ENCODE measurements at places on chromosomes 16 and 17.

GRCh38 chr17:57986841-57987580, 1.0 kb downstream of the VEZF1 start:
- DNase-seq, result no peak

GRCh38 chr17:75508931-75509361, 6.4 kb downstream of the CASKIN2 start:
- no peak for DNase-seq

DNA sequence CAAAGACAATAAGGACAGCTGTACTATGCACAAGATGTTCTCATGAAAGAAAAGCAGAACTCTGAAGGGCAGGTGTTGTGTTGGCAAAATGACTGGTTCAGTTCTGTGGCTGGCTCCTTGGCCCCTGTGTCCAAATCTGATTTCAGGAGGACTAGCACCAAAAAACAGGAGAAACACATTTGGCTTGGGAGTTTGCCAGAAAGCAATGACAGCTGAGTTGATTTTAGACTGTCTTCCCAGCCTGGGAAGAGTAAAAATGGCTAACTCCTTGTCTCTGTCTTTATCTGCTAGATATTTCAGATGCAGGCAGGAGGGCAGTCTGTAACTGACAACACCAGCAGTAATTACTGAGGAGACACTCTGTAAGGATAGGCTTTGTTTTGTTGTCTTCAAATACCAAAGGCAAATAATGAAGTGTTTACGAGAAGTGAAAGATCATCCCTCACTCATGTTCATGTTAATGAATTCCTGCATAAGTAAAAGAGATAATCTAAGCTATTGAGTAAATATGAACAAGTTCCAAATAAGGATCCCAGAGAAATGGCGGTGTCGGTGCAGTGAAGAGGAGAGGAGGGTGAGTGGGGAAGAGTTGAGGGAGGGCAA, 989.0 kb downstream of the CDH11 start:
- no peak for DNase-seq

- DNase-seq, result no peak
Observed at GRCh38 chr17:6753006-6753445, 2.8 kb upstream of the XAF1 start.

- no peak for DNase-seq
Observed at GRCh38 chr17:29158488-29159275, 21.5 kb downstream of the MYO18A start.

DNA sequence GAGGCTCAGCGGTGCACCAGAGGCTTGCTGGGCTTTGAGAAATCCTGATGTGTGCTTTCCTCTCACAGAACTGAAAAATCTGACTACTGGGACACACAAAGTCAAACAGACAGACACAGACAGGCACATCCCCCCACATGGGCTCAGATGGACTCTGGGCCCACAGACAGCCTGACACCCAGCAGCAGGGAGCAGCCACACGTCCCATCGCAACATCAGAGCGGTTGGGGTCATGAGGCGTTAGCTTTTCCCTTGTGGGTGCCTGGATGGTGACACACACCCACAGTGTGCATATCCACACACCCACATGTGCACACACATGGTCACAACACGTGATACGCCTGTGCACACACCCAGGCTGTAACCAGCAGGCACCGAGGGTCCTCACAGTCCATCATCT, 6.3 kb downstream of the SPNS3 start:
- DNase-seq, result no peak

DNA sequence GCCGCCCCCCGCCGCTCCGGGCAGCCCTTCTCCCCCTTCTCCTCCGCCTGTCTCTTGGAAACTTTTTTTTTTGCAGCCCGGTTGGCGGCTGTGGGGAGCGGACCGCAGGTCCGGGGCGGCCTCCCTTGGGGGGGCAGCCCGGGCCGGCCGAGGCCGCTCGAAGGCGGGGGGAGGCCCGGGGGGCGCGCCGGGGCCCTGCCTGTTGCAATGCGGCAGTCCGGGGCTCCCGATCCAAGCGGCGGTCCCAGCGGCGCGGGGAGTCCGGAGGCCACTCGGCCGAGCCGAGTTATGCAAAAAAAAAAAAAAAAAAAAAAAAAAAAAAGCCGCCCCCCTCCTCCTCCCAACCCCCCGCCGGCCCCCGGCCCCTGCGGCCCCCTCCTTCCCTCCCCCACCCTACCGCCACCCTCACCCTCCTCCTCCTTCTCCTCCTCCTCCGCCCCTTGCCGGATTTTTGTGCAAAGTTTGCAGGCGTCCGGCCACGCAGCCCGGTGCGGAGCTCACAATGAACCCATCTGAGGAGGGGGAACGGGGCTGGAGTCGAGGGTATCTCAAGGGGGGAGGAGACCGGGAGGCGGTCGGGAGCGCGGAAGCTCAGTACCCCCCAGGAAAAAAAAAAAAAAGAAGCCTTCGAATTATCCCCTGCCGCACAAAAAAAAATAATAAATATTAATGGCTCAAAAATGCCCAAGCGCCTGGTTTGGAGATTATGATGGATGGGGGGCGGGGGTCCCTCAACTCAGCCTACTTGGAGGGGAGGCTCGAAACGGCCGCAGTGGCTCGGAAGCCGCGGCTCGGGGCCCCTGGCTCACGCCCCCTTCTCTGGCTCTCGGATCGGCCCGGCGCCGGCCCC, at the start of gene ZNF423:
Gene ZNF423 (minus strand): TSS at position 291 of the 850 bp plus-strand sequence. CDS start 338 bp downstream, outside the sequence.
- no peak for DNase-seq

DNA sequence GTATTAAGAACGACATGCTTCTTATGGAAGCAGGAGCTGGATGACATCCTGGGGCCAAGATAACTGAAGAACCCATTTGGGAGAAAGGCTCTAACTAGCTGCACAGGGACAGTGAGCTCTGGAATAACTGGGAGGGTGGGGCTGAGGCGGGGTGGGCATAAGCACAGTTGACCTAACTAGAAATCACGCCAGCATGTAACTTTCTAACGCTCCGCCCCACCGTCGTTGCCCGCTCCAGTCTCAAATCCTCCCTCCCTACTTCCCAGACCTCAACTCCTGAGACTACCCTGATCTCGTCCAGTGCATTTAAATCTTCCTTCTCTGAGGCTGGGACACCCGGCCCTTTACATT, 436 bp downstream of the PHB1 start:
- DNase-seq, result no peak

- DNase-seq, result no peak
Observed at GRCh38 chr17:17156511-17156910, 49.6 kb downstream of the PLD6 start.

- DNase-seq, result no peak
Observed at GRCh38 chr17:76546556-76547182, 6.8 kb downstream of the PRCD start.

DNA sequence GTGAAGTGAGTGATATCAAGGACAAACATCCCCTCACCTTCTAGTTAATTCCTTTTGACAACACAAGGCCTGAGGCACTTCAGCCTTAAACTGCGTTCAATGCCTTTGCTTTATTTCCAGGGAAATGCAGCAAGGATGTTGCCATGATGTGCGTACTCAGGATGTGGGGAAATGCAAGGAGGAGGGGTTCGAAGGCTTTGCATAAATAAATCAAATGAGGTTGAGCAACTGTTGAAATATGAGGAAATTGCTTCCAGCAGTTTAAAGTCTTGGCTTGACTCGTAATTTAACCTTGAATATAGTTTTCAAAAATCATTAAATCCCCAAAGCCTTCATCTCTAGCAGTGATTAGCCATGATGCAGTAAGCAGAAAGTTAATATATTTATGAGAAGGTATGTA, 81.8 kb upstream of the CCL2 start:
- no peak for DNase-seq

DNA sequence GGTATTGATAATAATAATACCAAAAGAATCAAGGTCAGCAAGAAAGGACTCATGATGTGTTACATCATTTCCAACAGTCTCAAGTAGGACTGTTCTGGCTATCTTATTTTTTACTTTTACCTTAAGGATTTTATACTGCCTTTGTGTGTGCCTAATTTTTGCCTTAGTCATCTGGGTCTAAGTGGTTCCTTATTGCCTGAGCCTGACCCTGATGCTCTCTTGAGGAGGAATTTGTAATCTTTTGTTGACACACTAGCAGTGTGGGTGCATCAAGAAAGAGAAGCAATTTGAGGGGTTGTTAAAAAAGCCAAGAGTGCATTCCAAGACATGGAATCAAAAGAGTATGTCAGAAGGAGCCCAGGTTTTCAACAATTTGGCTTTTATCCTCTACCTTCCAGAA, 59.3 kb downstream of the TMEM100 start:
- DNase-seq, result no peak

- no peak for DNase-seq
Observed at GRCh38 chr17:9977180-9977575, 72.1 kb upstream of the RCVRN start.

- no peak for DNase-seq
Observed at GRCh38 chr17:76517638-76518038, 16.4 kb upstream of the RHBDF2 start.

DNA sequence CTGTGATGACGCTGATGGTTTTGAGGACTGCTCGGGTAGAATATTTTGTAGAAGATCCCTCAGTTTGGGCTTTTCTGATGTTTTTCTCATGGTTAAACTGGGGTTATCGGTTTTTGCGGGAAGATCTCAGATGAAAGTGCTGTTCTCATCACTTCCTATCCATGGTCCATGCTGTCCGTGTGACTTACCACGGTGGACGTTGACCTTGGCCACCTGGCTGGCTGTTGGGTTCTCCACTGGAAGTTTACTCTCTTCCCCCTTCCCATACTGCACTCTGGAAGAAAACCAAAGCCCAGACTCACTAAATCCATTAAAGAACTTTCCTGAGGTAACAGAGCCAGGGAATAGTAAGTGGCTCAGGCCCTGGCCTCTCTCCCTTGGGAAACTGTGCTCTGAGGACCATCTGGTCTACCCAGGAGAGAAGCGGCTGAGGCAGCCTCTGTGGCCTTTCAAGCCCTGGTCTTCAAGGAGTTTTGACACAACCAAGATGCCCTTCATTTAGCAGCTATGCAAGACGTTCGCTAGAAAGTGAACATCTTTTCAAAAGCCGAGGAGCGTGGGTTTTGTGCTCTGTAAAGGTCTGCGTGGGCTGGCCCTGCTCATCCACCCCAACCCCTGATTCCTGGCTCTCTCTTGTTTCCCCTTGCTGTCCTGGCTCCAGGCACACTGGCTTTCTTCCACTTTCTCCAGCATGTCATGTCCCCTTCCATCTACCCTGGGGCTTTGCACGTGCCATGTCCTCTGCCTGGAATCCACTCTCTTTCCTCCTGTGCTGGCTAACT, 43.1 kb downstream of the IRF8 start:
- no peak for DNase-seq

GRCh38 chr16:51834794-51835193, 683.7 kb upstream of the SALL1 start:
- no peak for DNase-seq

DNA sequence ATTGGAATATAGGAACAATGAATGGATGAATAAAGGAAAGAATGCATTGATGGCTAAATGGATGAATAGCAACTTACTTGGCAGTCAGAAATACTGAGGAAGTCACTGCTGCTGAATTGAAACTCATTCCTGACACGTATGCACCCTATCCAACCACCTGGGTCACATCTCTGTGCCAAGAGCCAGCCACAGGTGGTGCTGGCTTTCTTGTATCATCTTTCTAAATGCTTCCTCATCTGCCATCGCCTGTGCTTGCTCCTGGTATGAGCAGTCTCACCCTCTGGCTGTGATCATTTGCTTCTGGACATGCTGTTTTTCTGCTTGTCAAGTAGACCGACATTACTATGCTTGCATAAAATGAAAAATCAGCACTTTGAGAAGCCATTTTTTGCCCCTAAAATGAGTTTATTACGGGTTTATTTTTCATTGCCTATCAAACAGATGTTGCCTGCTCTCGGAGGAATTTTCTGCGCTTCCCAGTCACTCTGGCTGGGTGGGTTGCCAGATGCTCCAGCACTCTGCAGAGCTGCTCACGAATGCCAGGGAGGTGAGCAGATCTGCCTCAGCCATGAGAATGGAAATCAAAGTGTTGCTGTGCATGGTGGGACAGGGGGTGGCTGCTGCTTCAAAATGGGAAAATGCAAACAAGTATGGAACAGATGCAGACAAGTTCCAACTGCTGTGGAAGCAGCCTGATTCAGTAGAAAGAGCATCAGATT, 1349.6 kb upstream of the CDH8 start:
- DNase-seq, result no peak

DNA sequence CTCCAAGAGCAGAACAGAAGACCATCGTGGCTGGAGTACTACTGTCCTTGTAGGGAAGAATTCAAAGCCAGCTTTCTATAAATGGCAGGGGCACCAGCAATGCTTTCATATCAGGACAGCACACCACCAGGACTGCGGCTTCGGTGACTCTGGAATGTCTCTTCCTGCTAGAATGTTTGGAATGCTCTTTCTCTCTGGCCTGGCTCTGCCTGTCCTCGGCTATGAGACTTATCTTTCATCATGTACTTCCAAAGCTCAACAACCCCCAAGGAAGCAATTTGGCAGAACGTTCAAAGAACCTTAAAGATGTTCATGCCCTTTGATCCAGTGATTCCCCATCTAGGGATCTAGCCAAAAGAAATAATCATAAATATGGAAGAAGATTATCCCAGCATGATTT, 52.7 kb upstream of the NOG start:
- no peak for DNase-seq

DNA sequence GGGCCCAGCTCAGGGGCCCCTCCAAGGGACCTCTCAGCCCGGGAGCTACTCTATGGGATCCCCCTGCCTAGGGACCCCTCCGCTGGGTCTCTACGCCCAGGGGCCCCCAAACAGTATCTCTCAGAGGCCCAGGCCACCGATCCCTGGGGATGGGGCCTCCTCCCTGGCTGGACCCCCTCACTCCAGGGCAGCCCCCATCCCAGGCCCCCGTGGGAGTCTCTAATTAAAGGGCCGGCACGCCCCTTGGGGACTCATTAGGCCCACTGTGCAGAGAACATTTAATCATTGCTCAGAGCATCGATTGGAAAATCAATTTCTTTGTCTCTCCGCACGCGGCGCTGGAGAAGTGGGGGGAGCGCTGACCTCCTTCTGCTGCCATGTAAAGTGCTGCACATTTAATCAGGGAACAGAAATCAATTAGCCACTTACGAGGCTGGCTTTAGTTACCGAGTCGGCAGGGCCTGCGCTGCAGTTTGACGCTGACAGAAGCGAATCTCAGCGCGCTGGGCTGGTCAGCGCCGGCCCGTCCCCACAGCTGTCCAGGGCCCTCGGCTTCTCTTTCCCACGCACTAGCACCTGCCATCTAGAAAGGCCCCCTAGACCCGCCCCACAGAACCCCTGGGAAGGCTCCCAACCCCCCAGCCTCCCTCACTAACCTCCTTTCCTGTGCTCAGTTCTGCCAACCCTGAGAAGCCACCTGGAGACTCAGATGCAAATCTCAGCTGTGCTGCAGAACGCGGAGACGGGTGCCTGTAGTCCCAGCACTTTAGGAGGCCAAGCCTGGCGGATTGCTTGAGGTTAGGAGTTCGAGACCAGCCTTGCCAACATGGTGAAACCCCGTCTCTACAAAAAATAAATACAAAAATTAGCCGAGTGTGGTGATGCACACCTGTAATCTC, 20.2 kb upstream of the C1QL1 start:
- DNase-seq, result no peak

DNA sequence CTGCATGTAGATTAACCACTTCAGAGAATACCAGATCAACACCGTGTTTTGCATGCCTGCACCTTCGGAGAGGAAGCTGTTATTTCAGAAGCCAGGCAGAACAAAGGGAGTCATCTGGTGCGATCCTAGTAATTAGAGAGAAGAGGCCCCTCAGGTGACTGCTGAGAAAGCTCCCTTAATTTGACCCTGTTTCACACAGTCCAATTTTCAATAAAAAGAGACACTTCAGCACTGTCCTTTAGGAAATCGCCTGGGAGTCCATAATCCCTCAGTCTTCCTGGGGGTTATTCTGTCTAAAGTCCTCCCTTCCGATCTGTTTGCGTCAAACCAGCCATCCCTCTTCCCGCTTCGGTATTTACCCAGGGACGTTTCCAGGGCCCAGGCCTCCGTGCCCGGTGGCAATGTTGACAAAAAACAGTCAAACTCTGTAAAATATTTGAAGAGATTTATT, 23.4 kb upstream of the TNRC6C start:
- no peak for DNase-seq

GRCh38 chr16:66551788-66552285, 539 bp upstream of the CKLF start:
- no peak for DNase-seq

Measured in esophagus squamous epithelium (tissue), 5 donors.